ENCODE measurements at places on chromosomes 3 and 15. TPM values are rescaled to one million over a fixed set of nuclear protein-coding genes. Genes with fewer than 3 reads are reported as not detected.

Gene PDZRN3
- total RNA-seq = 11.0 TPM

Gene EHHADH
- total RNA-seq = 5.1 TPM

Gene PRICKLE2
- 12.5 TPM for total RNA-seq

Gene TIMP4
- 16.1 TPM for total RNA-seq

Gene FBXL22
- total RNA-seq = not detected

Data from GM23338 (cell line).